ENCODE measurements at places on chromosomes 11 and 22. TPM values are rescaled to one million over a fixed set of nuclear protein-coding genes. Genes with fewer than 3 reads are reported as not detected.
A peak's percentile ranks its signal among the peaks of the same experiment; 100 is the strongest.

- no peak within 1 kb of the TSS for H3K4me3 ChIP-seq
- peaks cover 41% of the 10 kb centered on the region for H3K27me3 ChIP-seq
- H3K4me1 ChIP-seq = peaks cover 13% of the 10 kb centered on the region
- no peak within 1 kb of the TSS for H3K27ac ChIP-seq
These were observed at the start of gene ARHGAP8 for GRCh38 chr22:44752285-44753188. ARHGAP8 (plus strand) TSS chr22:44752575; CDS start chr22:44786528, 33,953 bp downstream.

DNA sequence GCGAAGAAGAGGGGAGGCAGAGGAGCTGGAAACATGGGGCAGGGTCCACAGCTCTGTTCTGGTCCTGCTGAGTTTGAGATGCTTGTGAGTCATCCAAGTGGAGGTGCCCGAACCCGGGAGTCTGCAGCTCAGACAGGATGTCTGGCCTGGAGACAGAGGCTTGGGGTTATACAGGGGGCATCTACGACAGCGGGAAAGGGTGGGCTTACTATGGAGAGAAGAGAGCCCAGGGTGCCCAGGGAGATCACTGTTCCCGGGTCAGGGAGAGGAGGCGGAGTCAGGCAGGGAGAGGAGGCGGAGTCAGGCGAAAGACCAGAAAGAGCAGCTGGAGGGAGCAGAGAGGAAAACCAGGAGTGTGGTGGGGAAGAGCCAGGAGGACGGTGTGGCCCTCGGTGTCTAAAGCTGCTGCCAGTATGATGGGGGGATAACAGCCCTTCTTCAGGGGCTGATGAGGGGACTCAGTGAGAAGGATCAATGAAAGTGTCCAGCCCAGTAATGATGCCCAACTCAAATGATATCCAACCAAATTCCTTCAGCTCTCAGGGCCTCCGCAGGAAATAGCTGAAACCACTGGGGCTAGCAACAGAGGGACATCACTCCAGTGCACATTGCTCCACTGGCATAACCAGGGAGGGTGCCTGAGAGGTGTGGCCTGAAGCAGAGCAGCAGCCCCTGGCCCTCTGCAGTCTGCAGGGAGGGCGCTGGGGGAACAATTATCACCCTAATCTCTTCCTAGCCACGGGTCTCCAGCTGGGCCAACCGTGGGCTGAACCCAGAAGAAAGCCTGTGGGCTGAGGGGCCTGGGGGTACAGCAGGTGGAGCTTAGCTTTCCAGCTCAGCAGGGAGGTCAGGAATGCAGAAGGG is 2.6 kb upstream of the LTBP3 start:
- H3K27ac ChIP-seq = no peak overlapping the region
- H3K4me3 ChIP-seq = no peak overlapping the region
- DNase-seq = no peak
- H3K4me1 ChIP-seq = peaks cover 80% of the 10 kb centered on the region

GRCh38 chr22:49903322-49904039 is 14.8 kb downstream of the ALG12 start:
- H3K36me3 ChIP-seq = peaks cover 67% of the 10 kb centered on the region
- H3K27ac ChIP-seq = no peak overlapping the region
- no peak overlapping the region for H3K4me3 ChIP-seq
- no peak for DNase-seq
- H3K27me3 ChIP-seq = no peaks in the 10 kb centered on the region

GRCh38 chr22:24142831-24143230 is 38.5 kb upstream of the SUSD2 start:
- H3K4me3 ChIP-seq = no peak overlapping the region
- H3K36me3 ChIP-seq = peaks cover 12% of the 10 kb centered on the region
- no peaks in the 10 kb centered on the region for H3K27me3 ChIP-seq

DNA sequence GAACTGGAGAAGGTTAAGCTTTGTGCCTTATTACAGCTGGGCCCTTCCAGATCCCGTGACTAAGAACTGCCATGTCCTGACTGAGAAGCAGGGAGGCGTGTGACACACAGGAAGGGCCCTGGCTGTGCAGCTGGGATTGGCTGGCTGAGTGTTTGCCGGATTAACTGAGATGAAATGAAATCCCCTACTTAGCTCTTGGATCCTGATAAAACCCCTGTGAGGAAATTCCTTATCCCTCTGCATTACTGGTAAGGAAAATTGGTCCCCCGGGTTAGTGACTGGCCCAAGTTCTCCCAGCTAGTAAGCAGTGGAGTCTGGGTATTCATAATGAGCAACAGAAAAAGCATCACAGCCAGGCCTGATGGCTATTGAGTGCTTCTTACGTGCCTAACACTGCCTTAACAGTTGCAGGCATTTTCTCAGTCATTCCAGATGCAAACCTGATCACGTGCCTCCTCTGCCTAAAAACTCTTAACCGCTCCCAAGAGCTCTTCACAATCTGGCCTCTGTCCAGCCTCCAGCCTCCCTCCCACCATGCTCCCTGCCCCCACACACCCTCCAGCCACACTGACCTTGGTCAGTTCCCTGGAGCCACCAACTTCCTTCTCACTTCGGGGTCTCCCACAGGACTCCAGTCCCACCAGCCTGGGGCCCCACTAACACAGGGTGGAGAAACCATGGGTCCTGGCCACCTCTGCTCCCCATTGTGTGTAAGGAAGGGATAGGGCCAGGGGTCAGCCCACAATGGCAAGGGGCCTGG is 37.8 kb downstream of the ARRB1 start:
- peaks cover 3% of the 10 kb centered on the region for H3K36me3 ChIP-seq
- H3K4me1 ChIP-seq = peaks cover 7% of the 10 kb centered on the region
- no peak for DNase-seq
- H3K27ac ChIP-seq = no peak overlapping the region
- no peaks in the 10 kb centered on the region for H3K27me3 ChIP-seq

GRCh38 chr11:61054927-61055562 is 47.2 kb upstream of the CD5 start:
- H3K27ac ChIP-seq = no peak overlapping the region
- H3K27me3 ChIP-seq = no peaks in the 10 kb centered on the region
- H3K4me1 ChIP-seq = peaks cover 65% of the 10 kb centered on the region
- H3K36me3 ChIP-seq = no peaks in the 10 kb centered on the region
- DNase-seq = peak; percentile 7

- no peak overlapping the region for H3K4me3 ChIP-seq
- H3K27me3 ChIP-seq = no peaks in the 10 kb centered on the region
- H3K36me3 ChIP-seq = peaks cover 84% of the 10 kb centered on the region
- no peak for DNase-seq
- H3K4me1 ChIP-seq = peaks cover 11% of the 10 kb centered on the region
These were observed 98.7 kb downstream of the RNF169 start for GRCh38 chr11:74847395-74847794.

DNA sequence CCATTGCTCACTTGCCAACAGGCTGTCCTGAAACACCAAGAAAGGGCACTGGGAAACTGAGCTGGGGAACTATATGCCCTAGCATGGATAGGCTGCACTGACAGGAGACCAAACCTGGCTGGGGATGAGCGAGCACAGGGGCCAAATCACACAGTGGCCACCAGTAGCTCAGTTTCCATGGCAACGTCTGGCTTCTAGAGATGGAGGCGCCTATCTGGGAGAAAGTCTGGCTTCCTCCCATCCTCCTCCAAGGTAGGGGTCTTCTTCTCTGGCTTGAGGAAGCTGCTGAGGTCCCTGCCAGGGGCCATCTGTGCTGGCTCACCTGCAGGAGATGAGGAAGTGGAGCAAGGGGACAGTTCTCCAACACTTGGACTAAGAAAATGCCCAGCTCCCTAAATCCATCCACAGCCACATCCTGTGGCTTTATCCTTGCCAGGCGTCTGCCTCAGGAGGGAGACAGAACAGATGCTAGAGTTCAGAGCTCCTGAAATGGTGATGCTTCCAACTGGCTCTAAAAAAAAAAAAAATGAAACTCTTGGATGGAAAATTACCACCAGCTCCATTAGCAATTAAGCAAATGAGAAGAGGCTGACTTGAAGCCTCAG is 48.3 kb downstream of the SYT13 start:
- no peak for DNase-seq
- no peaks in the 10 kb centered on the region for H3K36me3 ChIP-seq
- H3K27ac ChIP-seq = no peak overlapping the region

GRCh38 chr22:20459152-20459542 is 21.5 kb upstream of the SCARF2 start:
- H3K4me3 ChIP-seq = no peak overlapping the region
- peaks cover 51% of the 10 kb centered on the region for H3K4me1 ChIP-seq
- H3K27me3 ChIP-seq = no peaks in the 10 kb centered on the region
- no peak overlapping the region for H3K27ac ChIP-seq
- DNase-seq = no peak
- H3K36me3 ChIP-seq = peaks cover 18% of the 10 kb centered on the region

DNA sequence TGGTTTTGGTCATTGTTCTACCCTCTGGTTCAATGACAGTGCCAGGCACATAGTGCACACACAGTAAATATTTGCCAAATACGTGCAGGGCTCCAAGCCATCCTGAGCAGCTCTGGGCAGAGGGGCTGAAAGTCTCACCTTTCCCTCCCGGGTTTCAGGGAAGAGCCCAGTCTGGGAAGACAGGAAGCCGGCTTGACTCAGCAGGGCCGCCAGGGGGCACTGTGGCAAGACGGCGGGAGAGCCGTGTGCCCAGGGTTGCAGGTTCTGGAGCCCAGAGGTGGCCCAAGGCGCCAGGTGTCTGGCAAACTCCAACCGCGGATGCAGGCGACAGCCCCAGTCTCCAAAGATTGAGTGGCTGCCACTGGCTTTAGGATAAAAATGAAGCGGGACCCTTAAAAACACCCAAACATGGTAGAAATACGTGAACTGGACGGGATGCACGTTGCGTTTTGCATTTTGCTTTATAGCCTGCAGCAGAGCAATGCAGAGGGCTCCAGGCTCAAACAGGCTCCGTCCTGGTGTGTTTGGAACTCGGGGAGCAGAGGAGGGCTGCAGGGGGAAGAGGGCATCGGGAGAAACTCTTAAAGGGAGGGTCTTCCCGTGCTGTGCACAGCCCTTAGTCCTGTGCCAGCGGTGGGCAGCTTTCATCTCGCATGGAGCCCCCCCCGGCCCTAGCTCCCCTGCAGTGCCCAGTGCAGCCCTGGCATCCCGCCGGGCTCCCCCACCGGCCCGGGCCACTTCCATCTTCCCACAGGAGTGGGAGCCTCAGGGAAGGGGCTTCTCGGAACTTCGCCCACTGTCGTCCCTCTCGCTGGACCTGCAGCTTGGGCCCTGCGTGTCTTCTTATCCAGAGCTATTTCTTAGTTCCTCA is 10.7 kb downstream of the KRTAP5-5 start:
- H3K27me3 ChIP-seq = no peaks in the 10 kb centered on the region
- H3K27ac ChIP-seq = no peak overlapping the region
- peak; percentile 63 for DNase-seq
- H3K4me1 ChIP-seq = peaks cover 6% of the 10 kb centered on the region
- no peaks in the 10 kb centered on the region for H3K36me3 ChIP-seq

DNA sequence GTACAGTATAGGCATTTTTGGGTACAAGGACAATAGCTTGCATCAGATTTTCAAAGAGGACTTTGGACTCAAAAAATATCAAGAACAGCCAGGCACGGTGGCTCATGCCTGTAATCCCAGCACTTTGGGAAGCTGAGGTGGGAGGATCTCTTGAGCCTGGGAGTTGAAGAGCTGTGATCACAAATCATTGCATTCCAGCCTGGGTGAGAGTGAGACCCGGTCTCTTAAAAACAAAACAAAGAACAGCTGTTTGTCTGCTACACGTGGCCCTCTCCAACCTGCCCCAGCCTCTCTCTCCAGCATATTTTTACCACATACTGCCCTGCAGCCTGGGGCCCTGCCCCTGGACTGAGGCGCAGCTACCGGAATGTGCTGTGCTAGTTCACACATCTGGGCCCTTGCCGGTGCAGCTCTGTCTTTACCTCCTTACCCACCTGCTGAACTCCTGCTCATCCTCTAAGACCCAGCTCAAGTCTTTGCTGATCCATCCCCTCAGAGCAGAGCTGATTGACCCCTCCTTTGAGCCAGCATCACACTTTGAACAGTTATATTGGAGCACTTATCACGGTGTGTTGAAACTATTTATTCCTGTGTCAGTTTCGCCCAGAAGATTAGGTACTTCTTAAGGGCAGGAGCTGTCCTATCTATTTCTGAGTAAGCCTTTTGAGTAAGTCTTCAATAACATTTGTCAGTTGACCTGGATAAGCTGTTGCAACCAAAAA is 29.4 kb downstream of the GRIK4 start:
- no peak overlapping the region for H3K27ac ChIP-seq
- H3K36me3 ChIP-seq = no peaks in the 10 kb centered on the region
- no peaks in the 10 kb centered on the region for H3K4me1 ChIP-seq
- DNase-seq = no peak
- H3K4me3 ChIP-seq = no peak overlapping the region
- peaks cover 6% of the 10 kb centered on the region for H3K27me3 ChIP-seq

DNA sequence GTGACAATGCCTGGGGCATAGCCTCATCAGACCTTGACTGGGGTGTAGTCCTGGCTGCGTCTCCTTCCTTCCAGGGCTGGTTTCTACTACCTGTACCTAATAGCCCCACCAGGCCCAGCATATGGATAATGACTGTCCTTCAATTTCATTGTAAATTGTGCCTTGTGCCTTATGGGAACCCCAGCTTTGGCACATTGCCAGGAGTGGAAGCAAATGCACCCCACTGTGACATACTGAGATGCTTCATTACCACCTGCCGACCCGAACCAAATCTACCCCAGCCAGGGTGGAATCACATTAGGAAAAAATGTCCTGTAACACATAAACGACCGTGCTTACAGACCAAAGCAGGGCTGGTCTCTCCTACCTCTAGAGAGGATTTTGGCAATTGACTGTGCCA is 7.3 kb downstream of the TOP3B start:
- DNase-seq = no peak
- peaks cover 4% of the 10 kb centered on the region for H3K4me1 ChIP-seq
- H3K4me3 ChIP-seq = no peak overlapping the region
- H3K27me3 ChIP-seq = no peaks in the 10 kb centered on the region
- no peak overlapping the region for H3K27ac ChIP-seq

- H3K36me3 ChIP-seq = no peaks in the 10 kb centered on the region
- peaks cover 65% of the 10 kb centered on the region for H3K27me3 ChIP-seq
- H3K4me1 ChIP-seq = peaks cover 32% of the 10 kb centered on the region
- DNase-seq = no peak
These were observed 5.3 kb upstream of the TBX1 start for GRCh38 chr22:19755145-19755710.

DNA sequence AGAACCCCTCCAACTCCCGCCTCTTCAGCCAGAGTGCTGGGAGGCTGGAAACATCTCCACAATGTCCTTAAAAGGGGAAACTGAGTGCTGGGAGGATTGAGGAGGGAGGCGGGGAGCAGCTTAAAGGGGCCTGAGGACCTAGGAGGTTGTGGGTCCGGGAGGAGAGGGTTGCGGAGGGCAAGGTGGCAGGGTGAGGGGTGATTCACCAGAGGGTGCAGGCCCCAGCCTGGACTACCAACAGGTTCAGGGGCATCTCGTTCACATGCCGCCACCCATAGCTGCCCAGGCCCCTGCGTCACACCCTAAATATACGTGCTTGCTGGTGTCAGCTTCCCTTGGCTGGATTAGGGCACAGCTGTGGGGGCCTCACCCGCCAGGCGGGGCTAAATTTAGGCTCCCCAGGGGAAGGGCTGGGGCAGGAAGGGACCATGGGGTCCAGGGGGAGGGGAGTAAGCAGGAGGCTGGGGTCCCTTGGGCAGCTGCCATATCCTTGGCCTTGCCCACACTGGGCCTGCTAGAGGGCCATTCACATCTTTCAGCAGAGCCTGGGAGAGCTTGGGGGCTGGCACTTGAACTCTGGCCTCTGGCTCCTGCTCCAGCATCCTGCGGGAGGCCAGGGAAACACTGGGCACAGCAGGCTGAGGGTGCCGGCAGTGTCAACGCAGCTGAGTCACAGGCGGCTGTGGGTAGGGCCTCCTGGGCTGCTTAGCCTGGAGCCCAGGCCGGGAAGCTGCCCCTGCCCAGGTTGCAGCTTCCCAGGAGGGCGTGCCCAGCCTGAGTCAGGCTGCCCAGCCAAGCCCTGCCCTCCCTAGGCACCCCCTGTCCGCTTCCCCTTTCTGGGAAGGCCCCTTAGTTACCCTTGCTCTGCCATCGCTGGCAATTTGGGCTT is 1.3 kb downstream of the EHBP1L1 start:
- DNase-seq = no peak
- peak overlapping the region; percentile 71 for H3K4me3 ChIP-seq
- H3K27me3 ChIP-seq = no peaks in the 10 kb centered on the region
- peak overlapping the region; percentile 61 for H3K27ac ChIP-seq

The ABTB2 gene
- total RNA-seq = 0.88 TPM

The AIFM3 gene
- 0.41 TPM for total RNA-seq

The NPAS4 gene
- total RNA-seq = not detected

The SLC16A8 gene
- not detected for total RNA-seq
